Urinary bladder (tissue), 4 donors: ENCODE measurements at places on chromosomes 1 and 21. TPM values are rescaled to one million over a fixed set of nuclear protein-coding genes. Genes with fewer than 3 reads are reported as not detected.

RALGPS2 gene
- total RNA-seq = 82.4 TPM

BCAR3 gene
- 14.5 TPM for total RNA-seq

CD1D gene
- 1.6 TPM for total RNA-seq

TLR5 gene
- total RNA-seq = 5.7 TPM

DNA sequence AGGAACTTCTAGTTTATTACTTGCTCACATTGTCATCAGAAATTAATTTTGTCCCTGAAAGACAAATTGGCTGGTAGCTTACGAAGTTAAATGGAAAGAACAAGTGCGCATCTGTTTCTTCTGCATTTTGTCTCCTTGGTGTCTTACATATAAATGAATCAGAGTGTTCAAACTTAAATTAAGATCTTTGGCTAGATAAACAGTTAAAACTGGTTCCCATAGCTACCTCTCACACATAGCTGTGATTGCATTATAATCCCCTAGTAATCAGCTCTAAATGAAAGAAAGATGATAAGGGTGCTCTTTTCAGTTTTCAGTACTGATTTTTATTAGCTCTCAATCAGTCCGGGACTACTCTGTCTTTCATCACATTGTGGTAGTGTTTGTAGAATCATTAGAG lies 124.2 kb upstream of the LMO4 start:
- no peak for DNase-seq

GRCh38 chr21:28374881-28375280 lies 617.8 kb downstream of the LTN1 start:
- no peak for DNase-seq
